ENCODE measurements at places on chromosomes 3 and 15. TPM values are rescaled to one million over a fixed set of nuclear protein-coding genes. Genes with fewer than 3 reads are reported as not detected.

DNA sequence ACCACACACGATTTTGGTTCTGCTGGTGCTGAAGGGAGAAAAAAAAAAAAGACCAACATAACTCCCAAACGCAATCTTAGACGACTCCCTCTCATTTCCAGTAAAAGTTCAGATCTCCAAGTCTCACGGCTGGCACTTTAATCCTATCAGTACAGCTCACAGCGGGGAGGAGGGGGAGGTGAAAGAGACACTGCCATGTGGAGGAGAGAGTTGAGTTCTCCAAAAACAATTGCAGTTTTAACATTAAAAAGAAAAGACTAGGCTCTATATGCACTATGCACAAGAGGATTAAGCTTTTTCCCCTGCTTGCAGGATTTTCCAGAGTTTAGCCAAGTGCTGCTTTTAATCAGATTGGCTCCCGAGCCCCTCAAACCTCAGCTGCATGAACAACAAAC, 16.8 kb downstream of the BMF start:
- DNase-seq: no peak

- no peak for DNase-seq
Observed at GRCh38 chr3:160038862-160039562, 50.4 kb downstream of the IL12A start.

DNA sequence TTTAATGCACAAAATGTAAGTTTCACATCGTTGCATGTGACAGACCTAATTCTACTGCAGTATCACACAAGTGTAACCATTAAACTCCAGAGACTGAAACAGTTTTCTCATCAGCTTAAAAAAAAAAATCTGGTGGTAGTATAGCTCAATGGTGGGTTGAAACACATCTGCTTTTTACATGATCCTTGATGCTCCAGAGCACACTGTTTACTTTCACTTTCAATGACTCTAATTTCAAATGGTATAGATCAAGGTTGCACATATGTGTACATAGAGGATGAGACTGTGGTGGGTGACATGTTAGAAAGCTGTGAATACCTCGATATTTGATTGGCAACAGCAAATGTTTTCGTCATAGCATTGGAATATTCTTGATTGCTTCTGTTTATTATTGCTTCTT, 22.4 kb downstream of the MCTP2 start:
- no peak for DNase-seq

GRCh38 chr3:137948400-137949072, 61.4 kb upstream of the CLDN18 start:
- DNase-seq: no peak

DNA sequence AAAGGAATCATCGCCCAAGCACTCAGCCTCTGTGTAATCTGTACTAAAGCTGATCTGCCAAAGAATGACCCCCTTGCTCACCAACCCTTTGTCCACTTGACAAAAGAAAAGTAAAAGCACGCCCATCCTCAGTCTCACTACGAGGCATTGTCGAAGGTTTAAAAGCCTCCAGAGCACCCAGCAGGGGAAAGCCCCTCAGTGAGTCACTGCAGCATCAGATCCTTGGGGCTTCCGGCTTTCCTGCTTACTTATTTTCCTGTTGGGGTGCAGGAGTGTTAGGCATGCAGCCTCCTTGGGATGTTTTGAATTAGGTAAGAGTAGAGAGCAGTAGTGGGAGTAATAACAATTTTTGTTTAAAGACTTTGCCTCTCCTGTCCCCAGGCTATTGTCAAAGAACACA, 216.1 kb downstream of the MTHFS start:
- no peak for DNase-seq

- DNase-seq: no peak
Observed at GRCh38 chr15:48855501-48856440, 22.2 kb upstream of the EID1 start.

GRCh38 chr15:62417439-62417838, 252.4 kb upstream of the C2CD4B start:
- no peak for DNase-seq

DNA sequence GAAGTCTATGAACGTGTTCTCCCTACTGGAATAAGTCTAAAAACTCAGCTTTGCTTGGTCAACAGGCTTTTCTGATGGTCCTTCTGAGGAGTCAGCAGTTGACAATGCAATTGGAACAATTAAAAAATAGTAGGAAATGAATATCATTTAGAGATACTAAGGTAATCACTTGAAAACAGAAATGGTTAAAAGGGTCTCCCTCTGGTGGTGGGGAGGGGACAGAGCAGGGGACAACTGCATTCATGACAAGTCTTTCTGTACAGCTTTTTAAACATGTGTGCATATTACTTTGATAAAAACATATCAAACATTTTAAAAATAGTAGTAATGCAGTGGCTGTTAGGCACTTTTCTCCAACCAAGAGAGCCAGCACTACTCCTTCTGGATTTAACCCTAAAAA, 119.9 kb upstream of the FHIT start:
- DNase-seq: no peak

GRCh38 chr3:23888617-23889228, 28.1 kb downstream of the NKIRAS1 start:
- no peak for DNase-seq

DNA sequence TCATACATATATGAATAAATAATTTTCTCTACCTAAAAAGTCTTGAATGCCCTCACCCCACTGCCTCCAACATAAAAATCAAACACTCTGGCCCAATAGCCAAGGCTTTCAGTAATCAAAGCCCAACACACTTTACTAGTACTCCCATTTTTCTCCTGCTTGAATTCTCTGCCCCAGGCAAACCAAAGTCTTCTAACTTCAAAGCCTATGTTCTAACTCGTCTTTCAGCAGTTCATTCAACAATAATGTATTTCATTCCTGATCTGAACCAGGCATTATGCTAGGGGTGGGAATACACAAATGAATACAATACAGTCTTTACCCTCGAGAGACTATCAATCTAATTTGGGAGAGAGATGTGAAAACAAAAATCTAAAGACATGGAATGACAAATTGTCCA, 11.4 kb upstream of the ZNF592 start:
- DNase-seq: no peak

DNA sequence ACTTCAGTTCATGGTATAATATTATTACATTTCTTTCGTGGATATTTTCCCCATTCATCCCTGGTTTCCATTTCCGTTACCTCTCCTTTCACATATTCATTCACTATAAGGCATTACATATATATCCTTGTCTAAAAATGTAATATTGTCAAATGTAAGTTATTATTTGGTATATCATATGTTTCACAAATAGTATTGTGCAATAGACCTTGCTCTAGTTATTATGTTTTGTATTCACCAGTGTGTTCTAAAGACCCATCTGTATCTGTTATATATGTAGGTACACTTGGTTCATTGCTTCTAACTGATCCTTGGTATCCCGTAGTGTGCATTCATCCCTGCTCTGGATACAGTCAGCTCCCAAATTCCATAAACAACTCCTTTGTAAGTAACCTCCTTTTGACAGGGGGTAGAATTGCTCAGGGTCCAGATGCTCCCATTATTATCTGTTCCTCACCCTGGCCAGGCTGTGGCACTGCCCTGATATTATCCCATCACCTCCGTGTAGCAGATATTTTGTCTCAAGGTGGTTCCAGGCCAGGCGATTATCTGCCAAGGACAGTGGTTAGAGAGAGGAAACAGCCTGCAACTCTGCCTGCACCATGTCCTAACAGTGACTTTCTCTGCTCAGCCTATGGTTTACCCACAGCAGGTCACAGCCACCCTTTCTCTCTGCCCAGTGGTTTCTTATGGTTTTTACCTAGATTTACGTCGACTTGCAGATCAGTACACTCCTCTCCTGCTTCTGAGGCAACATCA, 29.2 kb downstream of the PAQR9 start:
- DNase-seq: no peak

Gene A4GNT
- not detected for total RNA-seq

Gene GOLGA8S
- not detected for total RNA-seq

Gene PARP3
- 8.1 TPM for total RNA-seq

Gene P2RY13
- 0.53 TPM for total RNA-seq

DNA sequence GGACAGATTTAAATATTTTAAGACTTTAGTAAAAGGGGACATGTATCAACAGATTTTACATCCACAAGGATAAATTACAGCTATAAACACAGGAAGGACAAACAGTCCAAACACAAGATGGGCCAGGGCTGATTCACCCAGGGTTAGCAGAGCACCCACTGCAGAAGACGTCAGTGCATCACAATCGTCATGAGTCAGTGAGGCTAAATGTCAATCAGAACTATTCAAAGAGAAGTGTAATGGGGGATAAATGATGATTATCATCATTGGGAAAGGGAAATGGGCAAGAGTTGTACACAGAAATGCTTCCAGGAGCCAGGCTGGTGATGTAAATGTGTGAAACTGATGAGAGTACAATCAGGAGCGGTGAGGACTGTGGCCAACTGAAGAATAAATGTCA, 226.8 kb downstream of the PLCL2 start:
- no peak for DNase-seq

DNA sequence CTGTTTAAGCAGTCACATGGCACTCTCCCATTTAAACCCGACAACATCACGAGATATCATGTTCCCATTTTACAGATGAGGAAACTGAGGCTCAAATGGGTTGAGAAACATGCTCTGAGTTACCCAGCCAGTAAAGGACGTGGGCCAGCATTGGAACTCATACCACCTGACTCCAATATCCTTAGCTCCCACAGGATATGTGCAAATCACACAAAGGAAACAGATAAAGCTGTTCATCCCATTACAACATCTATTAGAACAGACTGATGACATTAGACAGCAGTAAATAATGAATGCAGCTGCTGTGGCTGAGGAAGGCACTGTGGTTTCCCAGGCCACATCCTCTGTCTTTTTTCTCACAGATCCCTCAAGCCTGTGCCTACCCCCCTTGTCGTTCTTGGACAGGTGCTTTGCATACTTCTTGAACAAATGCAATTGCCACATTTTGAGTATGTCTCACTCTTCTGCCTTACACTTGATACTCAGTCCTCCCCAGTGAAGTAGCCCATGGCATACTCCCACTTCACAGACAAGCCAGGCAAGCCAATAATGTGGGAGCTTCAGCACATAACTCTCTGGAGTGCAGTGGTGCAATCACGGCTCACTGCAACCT, 17.7 kb downstream of the FRMD4B start:
- DNase-seq: no peak

DNA sequence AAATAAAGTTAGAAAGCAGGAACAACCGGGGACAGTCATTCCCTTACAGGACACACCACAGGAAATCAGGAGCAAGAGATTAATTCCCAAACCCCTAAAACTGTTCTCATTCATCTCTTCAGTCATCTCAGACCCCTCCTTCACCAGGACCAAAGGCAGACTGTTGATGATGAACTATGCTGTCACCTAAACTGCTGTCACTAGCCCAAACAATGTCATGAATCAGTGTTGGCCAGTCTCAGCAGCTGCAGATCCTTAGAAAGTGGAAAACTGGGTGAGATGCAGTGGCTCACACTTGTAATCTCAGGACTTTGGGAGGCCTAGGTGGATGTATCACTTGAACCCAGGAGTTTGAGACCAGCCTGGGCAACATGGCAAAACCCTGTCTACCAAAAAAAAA, 909.6 kb downstream of the ROBO1 start:
- no peak for DNase-seq

- DNase-seq: no peak
Observed at GRCh38 chr3:98140531-98140930, 6.7 kb upstream of the OR5H14 start.

Measured in suprapubic skin (tissue), 4 donors.